ENCODE measurements at places on chromosomes 6 and 20. TPM values are rescaled to one million over a fixed set of nuclear protein-coding genes. Genes with fewer than 3 reads are reported as not detected.

EFCAB8 gene
- 0.30 TPM for total RNA-seq

SPAG4 gene
- total RNA-seq = 5.7 TPM

DNA sequence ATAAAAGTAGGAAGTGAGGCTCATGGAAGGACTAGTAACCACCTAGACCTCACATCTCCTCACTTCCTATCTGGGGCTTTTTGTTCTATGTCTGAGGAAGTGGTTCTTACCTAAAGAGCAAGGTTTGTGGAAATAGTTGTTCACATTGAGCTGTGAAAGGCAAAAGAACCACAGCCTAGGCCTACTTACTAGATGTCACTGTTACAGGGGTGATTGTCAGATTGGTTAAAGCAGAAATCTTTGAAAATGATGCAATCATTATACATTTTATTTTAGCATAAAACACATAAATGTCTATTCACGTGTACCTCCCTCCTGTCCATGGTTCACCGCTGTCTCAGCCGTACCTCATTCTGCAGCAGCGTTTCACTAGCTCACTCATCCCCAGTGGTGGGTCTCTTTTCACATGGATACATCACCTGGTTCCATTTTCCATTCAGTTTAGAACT, 268.8 kb downstream of the TMEM242 start:
- H3K36me3 ChIP-seq = no peaks in the 10 kb centered on the region
- H3K4me3 ChIP-seq = no peak overlapping the region
- DNase-seq = no peak
- H3K27me3 ChIP-seq = no peaks in the 10 kb centered on the region
- no peak overlapping the region for H3K27ac ChIP-seq

DNA sequence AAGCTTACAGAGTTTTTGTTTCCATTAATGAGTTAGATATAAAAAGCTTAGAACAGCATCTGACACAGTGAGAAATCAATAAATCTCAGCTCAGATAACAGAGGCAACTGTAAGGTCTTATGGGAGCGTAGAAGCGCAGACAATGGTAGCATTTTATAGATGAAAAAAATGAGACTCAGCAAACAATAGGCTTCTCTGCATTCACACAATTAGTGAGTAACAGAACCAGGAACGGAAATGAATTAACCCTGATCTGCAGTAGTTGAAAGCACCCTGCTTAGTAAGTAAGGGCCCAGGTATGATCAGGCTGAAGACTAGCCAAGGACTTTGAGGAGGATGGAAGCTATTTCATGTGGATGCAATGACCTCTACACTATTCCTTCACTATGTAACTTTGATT, 147.2 kb upstream of the EYA4 start:
- H3K4me3 ChIP-seq = no peak overlapping the region
- DNase-seq = no peak
- H3K4me1 ChIP-seq = no peaks in the 10 kb centered on the region
- no peaks in the 10 kb centered on the region for H3K27me3 ChIP-seq
- H3K36me3 ChIP-seq = no peaks in the 10 kb centered on the region
- no peak overlapping the region for H3K27ac ChIP-seq

TMEM63B gene
- 18.6 TPM for total RNA-seq

TFAP2D gene
- not detected for total RNA-seq

TMEM30A gene
- total RNA-seq = 78.1 TPM

HCRTR2 gene
- total RNA-seq = not detected

GRCh38 chr6:151609146-151609902, 115.5 kb downstream of the CCDC170 start:
- no peak overlapping the region for H3K4me3 ChIP-seq
- no peaks in the 10 kb centered on the region for H3K36me3 ChIP-seq
- no peaks in the 10 kb centered on the region for H3K4me1 ChIP-seq
- no peaks in the 10 kb centered on the region for H3K27me3 ChIP-seq
- DNase-seq = peak; percentile 19

- no peaks in the 10 kb centered on the region for H3K27me3 ChIP-seq
- DNase-seq = no peak
- H3K27ac ChIP-seq = no peak overlapping the region
- H3K4me3 ChIP-seq = no peak overlapping the region
- no peaks in the 10 kb centered on the region for H3K4me1 ChIP-seq
Observed at GRCh38 chr6:13515912-13516311, 28.5 kb upstream of the GFOD1 start.

DNA sequence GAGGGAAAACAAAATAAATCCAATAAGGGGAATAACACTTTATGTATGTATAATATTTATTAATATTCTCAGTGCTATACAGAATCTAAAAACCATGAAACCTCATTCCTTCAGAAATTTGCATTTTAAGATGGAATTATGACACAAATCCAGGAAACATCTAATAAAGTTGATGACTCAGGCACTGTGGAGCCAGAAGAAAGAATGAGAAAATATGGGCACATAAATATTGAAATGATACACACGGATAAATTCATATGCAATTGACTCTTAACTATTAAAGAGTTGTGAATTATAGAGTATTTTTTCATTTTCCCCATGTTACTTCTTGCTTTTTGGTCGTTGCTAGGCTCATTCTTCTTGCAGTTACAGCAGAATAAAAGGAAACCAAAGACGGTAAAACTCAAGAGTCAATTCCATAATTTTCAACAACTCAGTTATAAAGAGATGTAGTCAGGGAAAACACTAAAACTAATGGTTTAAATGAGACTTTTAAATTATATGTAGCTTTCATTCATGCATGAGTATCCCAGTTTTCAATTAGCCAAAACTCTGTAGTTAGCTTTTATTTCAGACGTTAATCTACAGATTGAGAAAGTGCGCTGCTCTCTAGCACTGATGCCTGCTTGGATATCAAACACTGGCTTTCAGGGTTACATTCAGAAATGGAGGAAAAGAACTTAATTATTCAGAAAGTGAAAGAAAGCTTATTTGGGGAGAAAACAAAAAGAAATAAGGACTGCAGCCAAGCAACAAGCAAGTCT, 95.4 kb downstream of the ADGRB3 start:
- H3K27ac ChIP-seq = no peak overlapping the region
- peak overlapping the region; percentile 13 for H3K4me3 ChIP-seq
- H3K4me1 ChIP-seq = peaks cover 24% of the 10 kb centered on the region
- no peak for DNase-seq

RBM12 gene
- total RNA-seq = 27.6 TPM

C6orf52 gene
- total RNA-seq = not detected

UNC93A gene
- total RNA-seq = not detected

GRCh38 chr6:37116326-37116725, 53.6 kb upstream of the PIM1 start:
- no peak overlapping the region for H3K4me3 ChIP-seq
- H3K4me1 ChIP-seq = no peaks in the 10 kb centered on the region
- no peak overlapping the region for H3K27ac ChIP-seq
- no peaks in the 10 kb centered on the region for H3K36me3 ChIP-seq

CYP39A1 gene
- 3.6 TPM for total RNA-seq

DUSP15 gene
- 49.4 TPM for total RNA-seq

IYD gene
- not detected for total RNA-seq

TCP11 gene
- not detected for total RNA-seq

- no peak for DNase-seq
- H3K4me3 ChIP-seq = no peak overlapping the region
- no peaks in the 10 kb centered on the region for H3K27me3 ChIP-seq
- no peaks in the 10 kb centered on the region for H3K36me3 ChIP-seq
- no peak overlapping the region for H3K27ac ChIP-seq
- no peaks in the 10 kb centered on the region for H3K4me1 ChIP-seq
Observed at GRCh38 chr6:39702265-39702664, 22.9 kb downstream of the KIF6 start.

DNA sequence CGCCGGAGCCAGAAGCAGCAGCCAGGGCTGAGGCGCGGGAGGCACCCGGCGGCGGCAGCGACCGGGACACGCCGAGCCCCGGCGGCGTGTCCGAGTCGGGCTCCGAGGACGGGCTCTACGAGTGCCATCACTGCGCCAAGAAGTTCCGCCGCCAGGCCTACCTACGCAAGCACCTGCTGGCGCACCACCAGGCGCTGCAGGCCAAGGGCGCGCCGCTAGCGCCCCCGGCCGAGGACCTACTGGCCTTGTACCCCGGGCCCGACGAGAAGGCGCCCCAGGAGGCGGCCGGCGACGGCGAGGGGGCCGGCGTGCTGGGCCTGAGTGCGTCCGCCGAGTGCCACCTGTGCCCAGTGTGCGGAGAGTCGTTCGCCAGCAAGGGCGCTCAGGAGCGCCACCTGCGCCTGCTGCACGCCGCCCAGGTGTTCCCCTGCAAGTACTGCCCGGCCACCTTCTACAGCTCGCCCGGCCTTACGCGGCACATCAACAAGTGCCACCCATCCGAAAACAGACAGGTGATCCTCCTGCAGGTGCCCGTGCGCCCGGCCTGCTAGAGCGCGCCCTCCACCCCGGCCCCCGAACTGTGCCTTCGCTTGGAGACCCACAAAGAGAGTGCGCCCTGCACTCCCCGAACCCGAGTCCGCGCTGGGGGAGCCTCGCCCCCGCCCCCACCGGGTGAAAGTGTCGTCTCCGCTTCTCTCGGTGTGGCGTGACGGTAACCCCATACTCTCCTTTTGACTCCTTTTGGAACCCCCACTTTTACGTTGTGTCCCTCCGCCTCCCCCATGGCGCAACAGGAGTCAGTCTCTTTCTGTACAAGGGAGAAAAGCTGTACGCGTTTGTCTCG, 1.6 kb downstream of the INSM1 start:
- peaks cover 21% of the 10 kb centered on the region for H3K4me1 ChIP-seq
- peaks cover under 1% of the 10 kb centered on the region for H3K27me3 ChIP-seq
- no peak for DNase-seq
- no peak overlapping the region for H3K4me3 ChIP-seq
- no peaks in the 10 kb centered on the region for H3K36me3 ChIP-seq

GRCh38 chr6:30814146-30815040, 69.9 kb upstream of the DDR1 start:
- no peaks in the 10 kb centered on the region for H3K36me3 ChIP-seq
- DNase-seq = peak; percentile 32
- no peak overlapping the region for H3K27ac ChIP-seq
- no peak overlapping the region for H3K4me3 ChIP-seq
- H3K4me1 ChIP-seq = no peaks in the 10 kb centered on the region
- no peaks in the 10 kb centered on the region for H3K27me3 ChIP-seq
